Calu3 (cell line): ENCODE measurements at places on chromosomes 3 and 15. TPM values are rescaled to one million over a fixed set of nuclear protein-coding genes. Genes with fewer than 3 reads are reported as not detected.

SI gene
- total RNA-seq = not detected in 2 replicates

GRCh38 chr15:59649603-59650002 is 7.7 kb downstream of the GTF2A2 start:
- no peak for DNase-seq

DNA sequence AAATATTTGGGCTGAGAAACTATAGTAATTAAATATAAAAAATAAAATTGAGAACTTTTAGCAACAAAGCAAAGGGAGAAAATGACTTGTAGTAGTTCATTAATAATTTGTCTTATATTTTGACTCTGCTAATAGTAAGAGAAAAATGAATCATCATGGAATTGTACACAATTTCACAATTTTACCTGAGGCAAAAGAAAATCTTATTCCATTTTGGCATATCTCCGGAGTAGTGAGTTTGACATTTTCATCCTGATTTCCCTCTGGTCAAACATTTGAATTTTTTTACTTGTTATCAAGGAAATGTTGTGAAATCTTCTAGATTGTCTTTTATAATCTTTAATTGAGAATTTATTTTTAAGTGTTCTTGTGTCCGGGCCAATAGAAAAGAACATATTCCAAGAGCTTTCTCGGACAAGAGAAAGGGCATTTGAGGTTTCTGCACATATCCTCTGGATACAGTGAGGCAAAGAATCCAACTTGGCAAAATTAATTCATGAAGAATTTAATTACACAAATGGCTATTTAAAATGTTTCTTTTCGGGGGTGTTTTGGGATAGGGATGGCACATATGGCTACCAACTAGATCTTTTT is 89.3 kb upstream of the IGSF10 start:
- no peak for DNase-seq

GRCh38 chr3:128487813-128488635 is 5.0 kb downstream of the GATA2 start:
- peak; percentile 96 for DNase-seq

DNA sequence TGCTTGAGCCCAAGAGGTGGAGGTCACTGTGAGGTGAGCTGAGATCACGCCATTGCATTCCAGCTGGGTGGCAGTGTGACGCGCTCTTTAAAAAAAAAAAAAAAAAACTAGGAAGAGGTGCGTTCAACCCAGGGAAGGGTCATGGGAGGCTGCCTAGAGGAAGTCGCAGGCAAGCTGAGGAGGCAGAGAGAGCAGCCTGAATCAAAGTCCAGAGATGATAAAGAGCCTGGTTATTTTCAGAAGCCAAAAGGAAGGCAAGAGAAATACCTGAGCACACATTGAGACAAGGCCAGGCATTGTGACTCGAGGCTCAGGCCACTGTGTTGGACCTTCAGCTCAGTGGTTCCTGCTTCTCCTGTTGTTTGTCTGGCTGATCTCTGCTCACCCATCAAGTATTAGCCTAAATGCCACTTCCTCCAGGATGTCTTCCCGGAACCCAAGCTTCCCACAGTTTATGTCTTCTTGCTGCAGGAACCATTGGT is 16.1 kb upstream of the GCNT3 start:
- DNase-seq = peak; percentile 74

DNA sequence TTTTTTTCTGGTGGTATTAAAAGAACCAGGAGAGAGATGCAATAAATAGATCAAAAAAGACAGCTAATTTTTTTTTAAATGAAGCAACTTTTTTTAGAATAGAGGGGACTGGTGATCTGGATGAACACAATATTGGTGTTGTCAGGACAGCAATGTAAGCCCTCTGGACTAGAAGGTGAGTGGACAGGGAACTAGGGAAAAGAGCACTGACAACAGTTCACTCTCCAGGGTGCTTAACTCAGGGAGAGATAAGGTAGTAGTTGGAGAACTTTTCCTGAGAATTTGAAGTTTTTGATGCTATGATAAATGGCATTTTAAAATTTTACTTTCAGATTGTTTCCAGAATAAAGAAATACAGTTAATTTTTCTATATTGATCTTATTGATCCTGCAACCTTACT is 158.3 kb upstream of the STAC start:
- no peak for DNase-seq
